T-helper 2 cell (primary cell): ENCODE measurements at places on chromosomes 16 and 17.

DNA sequence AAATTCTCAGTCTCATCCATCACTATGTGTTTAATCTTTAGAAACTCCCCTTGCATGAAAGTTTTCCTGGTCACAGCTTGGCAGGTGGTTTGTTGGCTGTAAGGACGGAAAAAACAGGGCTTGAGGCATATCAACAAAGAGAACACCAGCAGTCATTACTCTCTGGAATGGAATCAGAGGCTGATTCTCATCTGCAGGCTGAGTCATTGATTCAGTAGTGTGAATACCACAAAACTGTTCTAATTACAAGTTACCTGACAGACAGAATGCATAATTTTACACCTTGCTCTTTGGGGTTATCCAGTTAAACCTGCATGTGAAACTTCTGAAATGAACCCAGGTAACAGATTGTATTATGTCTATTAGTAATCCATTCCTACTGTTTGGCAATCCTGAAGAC is 11.5 kb upstream of the SLFN12L start:
- DNase-seq = no peak

DNA sequence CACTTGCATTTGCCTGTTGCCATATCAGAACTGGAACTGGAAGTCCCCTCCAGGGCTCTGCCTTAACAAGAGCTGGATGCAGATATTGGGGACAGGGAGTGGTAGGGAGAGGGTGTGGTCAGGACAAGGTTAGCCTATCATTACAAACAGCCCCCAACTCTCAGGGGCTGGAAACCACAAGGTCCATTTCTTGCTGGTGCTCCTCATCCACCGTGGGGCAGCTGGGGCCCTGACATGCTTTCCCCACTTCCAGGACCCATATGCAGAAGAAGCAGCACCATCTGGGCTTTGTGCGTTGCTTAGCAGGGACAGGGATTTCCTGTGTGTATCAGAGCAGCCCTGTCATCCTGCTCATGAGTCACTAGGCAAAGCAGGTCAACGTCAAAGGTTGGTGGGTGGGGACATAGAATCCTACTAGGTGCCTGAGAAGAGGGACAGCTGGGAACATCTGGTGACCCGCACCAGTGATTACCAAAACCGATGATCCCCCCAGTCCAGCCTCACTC is 26.9 kb downstream of the RGS9 start:
- DNase-seq = no peak

DNA sequence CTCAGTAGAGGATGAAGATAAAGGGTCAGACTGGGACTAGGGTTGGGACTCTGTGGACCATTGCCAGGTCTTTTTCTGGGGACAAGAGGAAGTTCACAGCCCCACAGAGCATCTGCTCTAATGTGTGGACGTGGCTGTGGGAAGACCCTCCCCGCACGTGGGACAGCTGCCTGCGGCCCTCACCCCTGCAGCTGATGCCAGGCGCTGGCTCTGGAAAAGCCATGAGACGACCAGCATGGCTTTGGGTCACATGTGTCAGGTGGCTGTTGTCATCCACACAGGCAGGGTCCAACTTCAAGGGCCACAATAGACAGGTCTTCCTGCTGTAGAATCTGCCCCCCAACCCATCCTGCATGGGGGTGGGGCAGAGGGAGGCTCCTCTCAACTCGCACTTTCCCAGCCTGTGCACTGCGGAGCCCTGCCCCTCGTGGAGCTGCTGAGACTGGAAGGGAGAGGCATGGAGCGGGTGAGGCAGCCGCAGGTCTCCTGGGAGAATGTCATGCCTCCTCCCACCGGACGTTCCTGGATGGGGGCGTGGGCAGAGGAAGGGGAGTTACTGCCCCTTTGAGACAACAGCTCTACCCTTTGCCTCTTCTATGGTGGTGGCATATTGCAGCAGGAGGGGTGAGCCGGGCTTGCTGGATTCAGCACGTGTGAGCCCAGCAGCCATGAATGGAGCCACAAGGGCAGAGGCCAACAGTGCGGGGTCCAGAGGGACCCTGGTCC is 53.4 kb downstream of the PIMREG start:
- no peak for DNase-seq

GRCh38 chr17:15121426-15121825 is 143.7 kb downstream of the PMP22 start:
- DNase-seq = no peak

DNA sequence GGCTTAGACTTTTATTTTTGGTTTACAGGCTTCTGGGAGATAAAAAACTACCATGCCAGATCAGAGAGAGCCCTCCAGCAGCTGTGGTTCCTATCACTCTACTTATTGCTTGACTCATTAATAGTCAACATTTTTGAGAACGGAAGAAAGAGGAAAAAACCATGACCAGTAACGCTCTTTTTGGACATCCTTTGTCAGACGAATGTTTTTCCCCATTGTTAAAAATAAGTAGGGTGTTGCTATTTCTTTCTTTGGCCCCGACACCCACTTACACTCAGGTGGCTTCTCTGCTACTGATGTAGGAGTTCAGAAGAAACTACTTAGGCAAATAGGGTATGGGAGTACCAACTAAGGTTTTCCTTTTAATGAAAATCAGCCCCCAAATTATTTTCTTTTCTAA is 27.5 kb downstream of the TVP23A start:
- no peak for DNase-seq

GRCh38 chr17:41625602-41626001 is 1.2 kb upstream of the KRT17 start:
- DNase-seq = no peak

DNA sequence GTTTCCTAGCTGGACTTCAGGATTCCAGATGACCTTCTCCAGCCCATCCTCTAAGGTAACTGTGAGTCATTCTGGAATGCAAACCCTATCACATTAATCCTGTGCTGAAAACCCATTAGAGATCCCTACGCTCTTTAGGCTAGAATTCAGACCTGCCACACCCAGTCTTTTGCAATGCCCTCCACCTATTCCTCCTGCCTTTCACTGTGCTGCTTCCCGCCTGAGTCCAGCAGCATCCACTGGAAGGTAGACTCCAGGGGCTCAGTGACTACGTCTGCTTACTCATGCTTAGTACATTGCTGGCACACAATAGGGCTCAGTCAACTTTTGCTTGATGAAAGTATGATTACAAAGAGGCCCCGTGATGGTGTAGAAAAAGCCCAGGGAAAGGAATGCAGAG is 121.1 kb downstream of the SPACA3 start:
- DNase-seq = no peak

GRCh38 chr17:19573075-19573474 is 39.4 kb downstream of the SLC47A1 start:
- no peak for DNase-seq

DNA sequence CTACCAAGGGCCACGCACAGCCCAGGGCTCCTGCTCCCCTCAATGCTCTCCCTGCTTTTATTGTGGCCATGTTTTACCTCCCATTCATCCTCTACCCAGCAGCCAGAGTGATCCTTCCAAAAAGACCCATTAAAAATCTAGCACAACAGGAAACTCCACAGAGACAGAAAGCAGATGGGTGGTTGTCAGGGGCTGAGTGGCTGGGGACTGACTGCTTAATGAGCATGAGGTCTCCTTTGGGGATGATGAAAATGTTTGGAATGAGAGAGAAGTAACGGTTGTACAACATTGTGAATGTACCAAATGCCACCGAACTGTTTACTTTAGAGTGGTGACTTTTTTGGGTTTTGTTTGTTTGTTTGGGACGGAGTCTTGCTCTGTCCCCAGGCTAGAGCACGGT is 107.4 kb downstream of the GAS7 start:
- no peak for DNase-seq

DNA sequence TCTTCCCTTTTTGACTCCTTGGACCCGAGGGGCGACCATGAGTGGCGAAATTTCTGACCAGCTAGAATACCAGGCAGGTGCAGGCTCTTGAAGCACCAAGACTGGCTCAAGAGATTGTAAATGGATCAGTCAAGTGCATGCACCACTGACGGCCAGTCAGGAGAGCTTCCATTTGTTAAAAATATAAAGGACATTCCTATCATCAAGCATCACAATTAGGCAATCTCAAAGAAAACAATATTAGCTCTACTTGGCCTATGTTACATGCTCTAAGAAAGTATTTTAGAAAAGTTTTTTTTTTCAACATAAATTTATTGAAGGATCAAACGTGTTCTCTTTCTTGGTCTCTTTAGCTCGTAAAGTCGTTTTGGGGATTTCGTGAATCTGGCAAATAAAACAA is 1.5 kb upstream of the PRKCA start:
- no peak for DNase-seq

DNA sequence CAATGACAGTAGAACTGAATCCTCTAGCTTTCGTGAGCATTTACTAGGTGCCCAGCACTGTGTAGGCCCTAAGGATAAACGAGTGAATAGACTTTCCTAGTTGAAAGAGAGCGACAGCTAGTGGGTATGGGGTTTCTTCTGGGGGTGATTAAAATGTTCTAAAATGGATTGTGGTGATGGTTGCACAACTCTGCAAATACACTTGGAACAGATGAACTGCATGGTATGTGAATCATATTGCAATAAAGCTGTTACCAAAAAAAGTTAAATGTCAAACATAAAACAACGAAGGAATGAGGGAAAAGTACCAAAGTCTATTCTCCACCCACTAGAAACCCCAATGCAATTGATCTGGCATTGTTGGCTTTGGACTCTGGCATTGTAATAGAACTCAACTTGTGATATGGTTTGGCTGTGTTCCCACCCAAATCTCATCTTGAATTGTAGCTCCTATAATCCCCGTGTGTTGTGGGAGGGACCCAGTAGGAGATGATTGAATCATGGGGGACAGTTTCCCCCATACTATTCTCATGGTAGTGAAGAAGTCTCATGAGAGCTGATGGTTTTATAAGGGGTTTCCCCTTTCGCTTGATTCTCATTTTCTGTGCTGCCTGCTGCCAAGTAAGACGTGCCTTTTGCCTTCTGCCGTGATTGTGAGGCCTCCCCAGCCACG is 70.5 kb downstream of the MARF1 start:
- no peak for DNase-seq

DNA sequence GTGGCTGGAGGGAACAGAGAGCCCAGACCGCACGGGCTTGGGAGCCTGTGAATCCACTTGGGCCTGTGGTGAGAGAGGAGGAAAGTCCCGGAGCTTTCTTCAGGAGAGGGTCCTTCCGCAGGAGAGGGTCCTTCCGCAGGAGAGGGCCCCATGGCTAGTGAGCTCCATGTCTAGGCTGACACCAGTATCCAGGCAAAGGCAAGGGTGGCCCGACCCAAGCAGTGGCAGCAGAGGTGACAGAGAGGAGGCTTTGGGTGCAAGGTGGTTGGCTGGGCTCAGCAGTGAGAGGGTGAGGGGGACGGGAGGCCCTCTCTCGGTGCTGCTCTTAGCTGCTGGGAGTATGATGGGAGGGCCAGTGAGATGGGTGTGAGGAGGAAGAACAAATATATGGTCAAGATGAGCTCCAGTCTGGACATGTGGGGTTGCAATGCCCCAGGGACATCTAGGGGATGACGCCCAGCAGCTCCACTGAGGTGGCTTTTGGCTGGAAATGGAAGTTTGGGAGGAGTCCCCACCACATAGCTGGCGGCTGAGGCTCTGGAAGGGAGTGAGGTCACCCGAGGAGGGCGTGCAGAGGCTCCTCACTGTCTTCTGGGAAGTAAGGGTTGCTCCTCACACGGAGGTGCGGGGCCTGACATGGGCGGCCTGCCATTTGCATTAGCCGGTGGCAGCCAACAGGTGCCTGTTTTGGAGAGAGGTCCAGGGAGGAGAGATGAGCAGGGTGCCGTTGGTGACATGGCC is 2.3 kb upstream of the HSD3B7 start:
- no peak for DNase-seq

- no peak for DNase-seq
Observed at GRCh38 chr17:30236766-30237165, 1.3 kb upstream of the SLC6A4 start.

DNA sequence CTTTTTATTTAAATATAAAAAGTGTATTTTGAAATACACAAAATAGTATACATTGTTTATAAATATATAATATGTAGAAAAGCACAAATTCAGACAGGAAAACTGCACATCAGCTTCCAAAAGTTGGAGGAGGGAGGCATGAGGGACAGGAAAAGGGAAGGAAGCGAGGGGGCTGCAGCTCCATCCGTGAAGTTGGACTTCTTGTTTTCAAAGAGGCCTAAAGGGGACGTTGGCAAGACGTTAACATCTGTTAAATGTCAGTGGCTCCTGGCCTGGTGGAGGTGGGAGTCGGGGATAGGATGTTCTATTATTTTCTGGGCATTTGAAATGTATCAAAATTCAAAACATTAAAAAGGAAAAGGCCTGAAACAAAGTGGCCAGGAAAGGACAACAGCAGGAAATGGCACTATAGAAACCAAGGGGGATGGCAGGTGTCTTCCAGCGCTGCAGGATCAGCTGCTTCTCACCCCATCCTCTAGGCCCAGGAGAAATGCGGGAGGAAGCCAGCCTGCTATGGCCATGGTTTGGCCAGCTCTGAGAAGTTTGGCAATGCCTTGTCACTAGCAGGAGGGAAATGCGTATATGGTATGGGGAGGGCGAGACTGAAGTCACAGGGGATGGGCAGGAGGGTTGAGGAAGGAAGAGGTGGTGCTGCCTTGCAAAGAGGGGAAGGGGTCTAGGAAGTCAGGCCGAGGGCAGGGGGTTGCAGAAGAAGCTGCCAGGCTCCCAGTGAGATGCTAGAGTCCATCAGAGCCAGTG is 6.4 kb downstream of the CMTM2 start:
- no peak for DNase-seq

GRCh38 chr17:66692421-66692690 is 142.6 kb upstream of the CACNG5 start:
- no peak for DNase-seq

GRCh38 chr17:77475016-77475976 is 334.5 kb downstream of the SEC14L1 start:
- peak; percentile 60 for DNase-seq

GRCh38 chr16:4089811-4090301 is 26.4 kb downstream of the ADCY9 start:
- no peak for DNase-seq
